Activated naive CD8-positive, alpha-beta T cell treated with anti-CD3 and anti-CD28 coated beads, Interleukin-2, amount 10 ng/mL, durations not matched to agents 7 days and 5 days (primary cell): ENCODE measurements at places on chromosomes 6 and 20. TPM values are rescaled to one million over a fixed set of nuclear protein-coding genes. Genes with fewer than 3 reads are reported as not detected.

DNA sequence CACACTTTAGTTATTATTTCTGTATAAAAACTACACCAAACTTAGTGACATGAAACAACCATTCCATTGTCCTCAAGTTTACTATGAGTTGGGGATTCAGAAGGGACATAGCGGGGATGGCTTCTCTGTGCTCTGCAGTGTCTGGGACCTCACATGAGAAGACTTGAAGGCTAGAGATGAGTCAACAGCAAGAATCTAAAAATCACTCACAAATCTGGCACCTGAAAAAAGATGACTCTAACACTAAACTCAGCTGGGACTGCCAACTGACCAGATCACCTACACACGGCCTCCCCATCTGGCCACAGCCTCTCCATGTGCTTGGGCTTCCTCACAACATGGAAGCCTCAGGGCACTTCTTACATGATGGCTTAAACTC lies 63.0 kb upstream of the EYA2 start:
- no peak for DNase-seq

GRCh38 chr6:30493643-30494250 lies 4.4 kb downstream of the HLA-E start:
- peak; percentile 65 for DNase-seq

DNA sequence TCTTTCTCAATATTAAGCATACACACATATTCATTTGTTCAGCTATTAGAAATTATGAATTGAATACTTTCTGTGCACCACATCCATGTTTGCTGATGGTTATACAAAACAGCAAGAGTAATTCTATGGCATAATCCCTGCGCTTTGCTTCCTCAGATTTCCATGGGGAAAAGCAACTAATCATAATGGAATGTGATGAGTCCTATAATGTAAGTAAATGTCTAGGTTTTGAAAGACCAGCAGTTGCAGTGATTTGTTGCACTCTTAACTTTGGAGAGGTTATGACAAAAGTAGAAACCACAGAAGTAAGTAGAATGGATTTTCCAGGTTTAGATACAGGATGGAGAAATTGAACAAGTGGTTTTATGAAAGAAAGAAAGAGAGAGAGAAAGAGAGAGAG lies 652.1 kb downstream of the CBLN4 start:
- no peak for DNase-seq

DNA sequence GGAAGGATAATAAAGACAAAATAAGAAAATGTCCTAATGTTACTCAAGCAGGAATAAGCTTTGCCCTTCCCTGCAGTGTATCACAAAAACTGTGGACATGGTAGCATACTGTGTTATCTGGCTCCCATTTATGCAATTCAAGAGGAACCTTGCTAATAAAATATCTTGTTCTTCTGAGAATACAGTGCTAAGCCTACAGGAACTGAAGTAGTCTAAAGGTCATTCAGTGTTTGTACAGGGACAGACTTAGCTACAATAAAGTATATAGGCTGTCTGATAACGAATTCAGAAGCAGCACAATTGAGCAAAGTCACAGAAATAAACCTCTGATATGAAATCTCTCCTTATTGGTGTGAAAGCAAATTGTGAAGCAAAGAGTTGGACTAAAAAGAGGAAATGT lies 59.6 kb upstream of the SDHAF4 start:
- no peak for DNase-seq

GRCh38 chr20:31833931-31834521 lies 11.4 kb downstream of the FOXS1 start:
- no peak for DNase-seq

DNA sequence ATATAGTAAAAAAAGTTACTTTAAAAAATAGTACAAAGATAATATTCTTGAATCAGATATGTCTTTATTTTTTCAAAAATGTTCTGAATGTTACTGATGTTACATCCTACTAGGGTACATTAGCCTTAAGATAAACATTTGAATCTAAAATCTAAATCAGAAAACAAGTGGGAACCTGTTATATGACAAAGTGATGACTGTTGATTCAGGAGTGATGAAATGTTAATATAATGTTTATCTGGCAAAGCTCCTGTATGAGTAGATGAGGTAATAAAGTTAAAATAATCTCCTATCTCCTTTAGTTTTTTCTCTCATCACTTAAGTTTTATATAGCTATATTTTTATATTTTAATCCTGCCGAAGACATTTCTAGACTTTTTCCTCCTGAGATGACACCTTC lies 4.2 kb downstream of the DOP1A start:
- DNase-seq: no peak

DNA sequence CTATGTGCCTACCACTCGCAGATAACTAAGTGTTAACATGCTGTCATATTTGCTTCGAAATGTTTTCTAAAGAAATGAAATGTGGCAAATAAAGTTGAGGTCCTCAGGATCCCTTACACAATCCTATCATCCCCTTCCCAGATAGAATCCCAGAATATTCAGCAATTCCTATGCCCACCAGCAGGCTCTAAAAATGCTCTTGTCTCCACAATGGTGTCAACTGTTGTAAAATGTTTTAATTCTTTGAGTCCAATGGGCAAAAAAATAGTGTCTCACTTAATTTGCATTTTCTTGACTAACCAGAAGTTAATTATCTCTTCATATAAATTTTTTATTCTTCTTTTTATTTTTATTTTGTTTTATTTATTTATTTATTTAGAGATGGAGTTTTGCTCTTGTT lies 103.9 kb upstream of the MAP7 start:
- DNase-seq: no peak

- DNase-seq: no peak
Observed at GRCh38 chr6:30020626-30021025, 40.4 kb upstream of the POLR1H start.

GRCh38 chr6:53461041-53461656 lies 83.8 kb downstream of the GCLC start:
- no peak for DNase-seq

DNA sequence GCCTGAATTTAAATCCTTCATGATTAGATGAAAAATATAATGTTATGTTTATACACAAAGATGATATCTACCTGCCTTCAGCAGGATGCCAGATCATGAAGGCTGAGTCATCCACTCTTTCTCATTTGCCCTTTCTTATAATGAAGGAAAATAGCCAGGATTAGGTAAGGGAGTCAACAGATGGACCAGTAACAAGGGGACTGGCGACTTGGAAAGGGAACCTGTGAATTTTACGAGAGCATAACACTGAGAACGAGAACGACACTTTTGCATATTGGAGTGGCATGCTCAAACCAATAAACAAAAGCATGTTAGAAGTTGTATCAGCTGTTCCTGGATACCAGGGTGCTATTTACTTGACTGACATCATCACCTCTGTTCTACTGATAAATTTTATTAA lies 154.0 kb downstream of the LAMP5 start:
- DNase-seq: no peak

DNA sequence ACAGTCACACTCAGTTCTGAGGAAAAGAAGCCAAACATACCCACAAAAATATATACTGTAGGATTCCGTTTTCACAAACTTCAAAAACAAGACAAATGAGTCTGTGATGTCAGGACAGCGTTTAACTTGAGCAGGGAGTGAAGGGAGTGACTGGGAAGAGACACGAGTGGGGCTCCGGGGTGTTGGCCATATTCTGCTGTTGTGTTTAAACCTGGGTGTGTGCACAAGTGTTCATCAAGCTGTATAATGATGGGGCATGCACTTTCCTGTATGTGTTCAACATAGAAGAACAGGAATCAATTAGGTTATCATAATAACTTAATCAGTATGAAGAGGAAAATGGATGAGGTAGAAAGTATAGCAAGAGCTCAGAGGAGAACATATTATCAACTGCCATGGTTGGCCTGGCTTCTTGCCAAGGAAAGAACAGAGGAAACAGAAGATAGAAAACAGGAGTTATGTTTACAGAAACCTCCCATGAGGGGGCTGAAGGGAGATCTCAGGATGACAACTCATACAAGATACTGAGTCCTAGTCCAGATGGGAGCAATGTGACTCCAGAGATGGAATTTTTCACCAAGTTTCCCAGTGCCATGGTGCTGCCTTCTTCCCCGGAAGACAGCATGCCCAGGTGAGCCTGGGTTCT lies 15.1 kb upstream of the AFDN start:
- no peak for DNase-seq

GRCh38 chr6:107246249-107246971 lies 131.1 kb upstream of the BEND3 start:
- DNase-seq: no peak

GRCh38 chr6:147043994-147044477 lies 160.2 kb upstream of the STXBP5 start:
- no peak for DNase-seq

GRCh38 chr6:157961153-157961831 lies 20.4 kb upstream of the SYNJ2 start:
- no peak for DNase-seq

DNA sequence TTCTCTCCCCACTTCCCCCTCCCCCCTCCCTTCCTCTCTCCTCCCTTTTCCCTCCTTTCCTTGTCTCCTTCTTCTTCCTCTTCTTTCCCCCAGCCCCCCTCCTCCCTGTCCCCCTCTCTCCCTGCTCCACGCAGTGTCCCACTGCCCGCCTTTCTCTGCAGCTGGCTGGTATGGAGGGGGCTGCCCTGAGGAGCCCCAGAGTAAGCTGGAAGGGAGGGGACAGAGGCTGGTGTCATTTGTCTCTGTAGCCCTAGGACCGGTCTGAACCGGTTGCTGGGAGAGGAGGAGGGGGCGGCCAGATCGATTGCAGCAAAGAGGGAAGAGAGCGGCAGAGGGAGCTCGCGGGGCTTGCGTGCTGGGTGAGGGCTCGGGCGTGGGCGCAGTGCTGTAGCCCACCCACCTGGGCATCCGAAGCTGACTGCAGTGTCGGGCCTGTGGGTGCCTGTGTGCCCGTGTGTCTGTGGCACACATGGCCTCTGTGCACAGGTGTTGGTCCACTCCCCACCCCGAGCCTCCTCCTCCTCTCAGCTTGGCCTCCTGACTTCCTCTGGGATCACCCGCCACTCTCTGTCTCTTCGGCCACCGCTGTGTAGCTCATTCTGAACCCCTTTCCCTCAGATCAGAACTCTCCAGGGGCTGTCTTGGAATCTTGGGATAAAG lies 50.6 kb downstream of the SRC start:
- no peak for DNase-seq

DNA sequence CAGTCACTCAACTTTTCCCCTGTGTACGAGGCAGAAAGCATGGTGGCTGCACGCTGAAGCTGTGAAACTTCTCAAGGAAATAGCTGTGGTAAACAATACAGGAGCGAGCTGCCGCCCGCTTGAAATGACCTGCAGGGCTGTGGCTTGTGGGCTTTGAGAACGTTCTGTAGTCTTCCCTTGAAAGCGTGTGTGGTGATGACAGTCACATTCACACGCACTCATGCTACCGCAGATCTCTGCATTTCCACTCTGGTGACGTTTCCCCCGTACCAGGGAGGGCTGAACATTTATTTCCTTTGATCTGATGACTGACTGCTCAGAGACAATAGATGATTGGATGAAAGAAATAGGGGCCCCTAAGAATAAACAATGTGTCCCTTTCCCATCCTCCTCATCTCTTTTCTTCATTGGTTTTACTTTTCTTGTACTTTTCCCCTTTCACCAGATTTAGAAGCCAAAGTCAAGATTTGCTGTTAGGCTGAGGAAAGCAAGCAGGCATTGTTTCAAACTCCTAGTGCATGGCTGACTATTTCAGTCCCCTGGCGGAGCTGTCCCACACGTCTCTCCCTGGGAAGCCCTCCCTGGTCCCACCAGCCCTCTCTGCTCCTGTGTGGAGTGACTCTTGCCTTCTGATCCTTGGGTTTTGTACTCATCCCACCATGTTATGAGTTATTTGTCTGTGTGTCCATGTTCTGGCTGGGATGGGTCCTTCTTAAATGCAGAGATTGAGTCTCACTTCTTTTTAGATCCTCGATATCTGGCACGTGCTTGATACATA lies 3.9 kb downstream of the SYTL3 start:
- DNase-seq: peak; percentile 80

DNA sequence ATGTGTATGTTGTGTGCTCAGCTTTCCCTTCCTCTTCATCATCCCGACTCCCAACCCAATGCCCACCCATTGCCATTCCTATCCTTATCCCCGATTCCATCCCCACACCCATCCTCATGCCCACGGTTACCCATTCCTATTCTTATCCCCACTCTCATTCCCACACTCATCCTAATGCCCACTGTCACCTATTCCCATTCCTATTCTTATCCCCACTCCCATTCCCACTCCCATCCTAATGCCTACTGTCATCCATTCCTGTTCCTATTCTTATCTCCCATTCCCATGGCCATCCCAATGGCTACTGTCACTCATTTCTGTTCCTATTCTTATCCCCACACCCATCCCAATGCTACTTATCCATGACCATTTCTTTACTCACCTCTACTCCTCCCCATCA lies 254.1 kb downstream of the DHX35 start:
- no peak for DNase-seq

- no peak for DNase-seq
Observed at GRCh38 chr6:33809594-33809993, 5.8 kb upstream of the MLN start.

DNA sequence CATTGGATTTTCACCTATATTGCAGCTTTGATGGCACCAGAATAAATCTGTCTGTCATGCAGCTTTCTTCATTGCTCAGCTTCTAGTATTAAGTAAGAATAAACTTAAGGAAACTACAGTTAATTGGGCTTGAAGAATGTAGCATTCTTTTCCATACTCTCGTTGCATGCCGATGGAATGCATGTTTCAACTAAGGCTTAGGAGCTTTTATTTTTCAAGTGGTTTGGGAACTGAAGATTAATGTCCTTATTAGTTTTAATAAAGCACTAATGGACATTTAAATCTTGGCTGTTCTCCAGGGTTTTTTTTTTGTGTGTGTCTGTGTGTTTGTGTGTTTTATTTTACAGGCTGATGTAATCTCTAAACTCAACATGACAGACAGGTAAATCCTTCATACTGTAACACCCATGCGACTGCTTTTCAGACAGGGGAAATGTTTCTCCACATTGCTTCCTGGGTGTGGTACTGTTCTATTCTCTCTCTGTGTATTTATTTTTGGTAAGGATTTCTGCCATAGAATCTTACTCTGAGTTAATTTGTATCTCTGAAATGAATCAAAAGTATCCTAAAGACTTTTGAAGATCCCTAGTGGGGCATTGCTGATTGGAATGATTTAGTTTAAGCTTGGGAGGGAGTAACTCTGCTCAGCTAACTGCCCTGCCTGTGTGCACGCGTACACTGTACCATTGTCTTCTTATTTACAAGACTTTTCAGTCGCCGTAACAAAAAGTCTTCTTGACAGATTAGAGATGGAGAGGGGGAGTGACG lies 38.0 kb downstream of the SLC9A8 start:
- no peak for DNase-seq

GRCh38 chr6:49097116-49097515 lies 365.9 kb downstream of the MMUT start:
- DNase-seq: no peak

ENPP1 gene
- not detected for total RNA-seq

EDN3 gene
- total RNA-seq: 0.17 TPM

TINAG gene
- total RNA-seq: not detected

TTK gene
- 25.7 TPM for total RNA-seq

FOXC1 gene
- not detected for total RNA-seq

ZKSCAN8 gene
- total RNA-seq: 29.8 TPM

GABRR2 gene
- total RNA-seq: 0.74 TPM

NNAT gene
- total RNA-seq: not detected

LTB gene
- total RNA-seq: 426 TPM

KCNB1 gene
- not detected for total RNA-seq

ADTRP gene
- 1.9 TPM for total RNA-seq

KCNQ2 gene
- total RNA-seq: 0.19 TPM

TBP gene
- total RNA-seq: 29.6 TPM

ADAM33 gene
- not detected for total RNA-seq

RAET1L gene
- total RNA-seq: not detected

CD93 gene
- total RNA-seq: 0.48 TPM

TNXB gene
- 9.2 TPM for total RNA-seq

FITM2 gene
- total RNA-seq: 4.5 TPM

RFX6 gene
- not detected for total RNA-seq

FNDC11 gene
- total RNA-seq: 0.48 TPM

CST1 gene
- total RNA-seq: not detected
